Ureter (tissue), 1 donor: ENCODE measurements at places on chromosomes 4 and X.

GRCh38 chr4:15667006-15667405 is 11.8 kb upstream of the FBXL5 start:
- DNase-seq: no peak

- DNase-seq: no peak
These were observed 46.8 kb downstream of the UCHL1 start for GRCh38 chr4:41303372-41304118.

GRCh38 chr4:174278467-174278866 is 5.0 kb downstream of the FBXO8 start:
- DNase-seq: no peak

DNA sequence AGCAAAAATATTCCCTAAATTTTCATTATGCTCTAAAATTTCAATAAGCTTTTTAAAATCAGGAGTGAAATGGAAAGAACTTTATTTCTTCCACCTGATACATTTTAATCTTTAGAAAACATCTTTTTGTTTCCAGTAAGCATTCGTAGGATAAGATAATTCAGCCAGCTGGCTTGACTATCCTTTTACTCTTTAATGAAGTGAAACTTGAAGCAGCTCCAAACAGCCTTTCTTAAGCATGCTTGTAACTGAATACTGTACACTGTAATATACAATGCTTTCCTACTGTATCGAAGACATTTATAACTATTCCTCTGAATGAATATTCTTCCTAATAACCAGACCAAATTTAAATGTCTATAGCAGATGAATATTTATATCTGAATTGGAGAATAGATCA is 98.8 kb downstream of the KLHL4 start:
- no peak for DNase-seq

- DNase-seq: no peak
These were observed 5.8 kb upstream of the CCNG2 start for GRCh38 chr4:77151241-77151640.

- peak; percentile 35 for DNase-seq
These were observed 60.7 kb upstream of the HELT start for GRCh38 chr4:184957446-184958115.

DNA sequence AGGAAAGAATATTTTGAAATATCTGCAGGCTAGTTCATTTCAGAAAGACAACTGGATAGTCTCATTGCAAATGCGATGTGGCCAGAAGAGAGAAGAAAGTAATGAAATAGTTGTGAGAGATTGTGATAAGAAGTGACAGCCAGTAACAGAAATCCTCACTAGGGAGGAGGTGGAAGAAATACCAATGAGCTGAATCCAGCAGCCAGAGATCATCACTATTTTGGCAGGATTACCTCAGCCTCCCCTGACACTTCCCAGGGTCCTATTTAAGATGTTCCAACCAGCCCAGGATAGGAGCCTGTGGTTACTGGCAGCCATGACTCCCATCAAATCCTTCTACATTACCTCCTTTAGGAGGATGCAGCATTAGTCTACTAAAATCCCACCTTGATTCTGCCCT is 76.7 kb upstream of the ARHGAP24 start:
- no peak for DNase-seq

- DNase-seq: no peak
These were observed 70.2 kb downstream of the SUPT20HL2 start for GRCh38 chrX:24243692-24244091.

DNA sequence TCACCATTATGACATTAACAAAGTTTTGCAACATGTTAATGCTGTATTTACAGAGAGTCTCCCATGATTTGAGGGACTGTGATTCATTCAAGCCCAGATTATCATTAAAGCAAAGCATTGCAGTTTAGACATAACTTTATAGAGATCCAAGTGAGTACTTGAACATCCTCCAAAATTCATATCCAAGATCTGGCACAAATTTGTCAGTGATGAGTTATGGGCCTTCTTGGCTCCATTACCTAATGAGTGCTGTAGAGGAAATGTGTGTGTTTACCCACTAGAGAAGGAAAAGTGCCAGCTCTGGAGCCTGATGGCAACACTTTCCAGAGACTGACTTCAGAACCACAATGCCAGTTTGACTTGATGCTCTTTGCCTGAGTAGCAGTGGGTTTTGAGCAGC is 432.3 kb downstream of the GALNTL6 start:
- no peak for DNase-seq

DNA sequence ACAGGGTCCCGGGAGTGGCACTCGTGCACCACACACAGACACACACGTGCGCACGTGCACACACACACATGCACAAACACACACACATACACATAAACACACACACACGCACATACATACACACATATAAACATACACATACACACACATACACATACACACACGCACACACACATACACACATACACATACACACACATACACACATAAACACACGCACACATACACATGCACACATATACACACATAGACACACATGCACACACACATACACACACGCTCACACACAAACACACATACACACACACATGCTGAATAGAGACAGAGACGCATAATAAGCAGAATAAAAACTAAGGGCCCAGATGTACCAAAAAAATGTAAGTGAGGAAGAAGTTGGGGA is 332.2 kb upstream of the CXorf51B start:
- DNase-seq: no peak

- DNase-seq: no peak
These were observed 134.2 kb downstream of the FANCB start for GRCh38 chrX:14738643-14739042.

DNA sequence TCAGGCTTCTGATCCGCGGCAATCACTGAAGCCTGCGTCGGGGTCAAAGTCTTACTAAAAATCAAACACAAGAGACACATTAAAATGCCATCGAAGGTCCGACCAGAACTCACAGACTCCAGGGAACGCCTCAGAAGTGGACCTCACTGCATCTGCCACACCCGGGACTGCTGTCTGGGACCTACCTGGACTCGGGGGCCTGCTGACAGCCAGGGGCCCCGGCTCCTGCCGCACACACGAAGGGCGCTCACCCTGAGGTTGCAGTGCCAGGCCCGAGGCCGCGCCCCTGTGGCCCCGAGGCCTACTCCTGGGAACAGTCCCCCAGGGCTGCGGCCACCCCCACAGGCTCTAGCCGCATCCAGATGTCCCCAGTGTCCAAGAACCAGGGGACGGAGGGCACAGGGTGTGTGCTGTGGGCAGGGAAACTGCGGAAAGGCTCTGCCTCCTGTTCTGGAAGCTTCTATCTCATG is 7.4 kb downstream of the CTBP1 start:
- no peak for DNase-seq

DNA sequence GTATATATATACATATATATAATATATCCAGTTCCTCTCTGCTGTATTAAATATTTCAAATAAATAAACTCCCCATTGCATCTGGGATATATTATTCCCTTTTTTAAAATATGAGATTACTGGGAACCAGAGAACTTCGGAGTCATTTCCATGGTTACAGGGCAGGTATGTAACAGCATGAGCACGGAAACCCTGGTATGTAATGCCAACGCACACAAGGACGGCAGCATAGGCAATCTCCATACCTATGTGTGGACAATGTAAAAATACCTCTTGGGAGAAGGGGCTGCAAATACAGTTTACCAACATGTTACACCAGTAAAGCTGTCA is 62.8 kb downstream of the NUDT10 start:
- no peak for DNase-seq
